ENCODE measurements at places on chromosomes 2 and 18.
A peak's percentile ranks its signal among the peaks of the same experiment; 100 is the strongest.

DNA sequence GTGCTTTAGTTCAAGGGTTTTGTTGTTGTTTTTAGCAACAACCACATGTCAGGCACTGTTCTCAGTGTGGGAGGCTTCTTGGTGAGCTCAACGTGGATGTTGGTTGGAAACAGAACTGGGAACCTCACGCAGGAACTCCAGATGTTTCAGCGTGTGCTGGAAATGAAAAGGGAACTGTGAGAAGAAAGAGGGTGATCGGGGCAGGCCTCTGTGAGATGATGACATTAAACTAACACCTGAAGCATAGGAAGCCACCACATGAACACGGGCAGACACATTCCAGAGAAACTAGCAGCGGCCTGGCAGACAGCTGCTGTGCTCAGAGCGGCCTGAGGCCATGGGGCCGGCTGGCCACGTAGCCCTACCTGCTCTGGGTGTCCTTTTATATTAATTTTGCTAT, 66.4 kb downstream of the COA5 start:
- DNase-seq: no peak

DNA sequence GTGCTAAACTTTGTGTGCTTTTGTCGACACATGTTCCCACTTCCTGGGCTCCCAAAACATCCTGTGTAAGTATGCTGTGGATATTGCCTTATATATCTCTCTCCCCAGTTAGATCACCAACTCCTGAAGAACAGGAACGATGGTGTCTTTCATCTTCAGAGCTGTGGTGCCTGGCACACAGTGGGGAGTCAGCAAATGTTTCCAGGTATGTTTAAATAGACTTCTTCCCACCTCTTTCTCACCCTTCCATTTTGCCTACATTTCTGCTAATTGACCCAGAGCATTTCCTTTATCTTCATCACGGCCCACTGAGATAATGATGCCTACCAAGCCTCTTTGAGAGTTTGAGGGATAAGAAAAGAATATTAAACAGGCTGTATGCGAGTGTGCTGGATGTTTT, 60.7 kb downstream of the RND3 start:
- DNase-seq: no peak

DNA sequence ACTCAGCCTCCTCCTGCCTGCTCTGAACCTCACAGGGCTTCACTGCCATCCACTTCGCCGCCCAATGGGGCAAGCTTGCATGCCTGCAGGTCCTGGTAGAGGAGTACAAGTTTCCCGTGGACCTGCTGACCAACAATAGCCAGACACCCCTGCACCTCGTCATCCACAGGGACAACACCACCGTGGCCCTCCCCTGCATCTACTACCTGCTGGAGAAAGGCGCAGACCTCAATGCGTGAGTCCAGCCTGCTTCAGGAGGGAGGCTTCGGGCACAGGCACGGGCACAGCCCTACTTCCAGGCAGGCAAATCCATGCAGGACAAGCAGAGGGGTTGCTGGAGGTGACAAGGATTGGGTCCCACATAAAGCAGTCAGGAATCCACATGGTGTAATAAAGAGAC, 1.2 kb downstream of the ANKRD53 start:
- no peak for DNase-seq

DNA sequence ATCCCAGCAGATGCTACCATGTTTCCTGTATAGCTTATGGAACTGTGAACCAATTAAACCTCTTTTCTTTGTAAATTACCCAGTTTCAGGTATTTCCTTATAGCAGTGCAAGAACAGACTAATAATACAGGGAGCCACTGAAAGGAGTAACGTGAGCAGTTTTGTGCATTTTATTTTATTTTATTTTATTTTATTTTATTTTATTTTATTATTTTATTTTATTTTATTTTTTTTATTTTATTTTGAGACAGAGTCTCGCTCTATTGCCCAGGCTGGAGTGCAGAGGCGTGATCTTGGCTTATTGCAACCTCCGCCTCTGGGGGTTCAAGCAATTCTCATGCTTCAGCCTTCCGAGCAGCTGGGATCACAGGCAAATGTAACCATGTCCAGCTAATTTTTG, 156.3 kb upstream of the MSH6 start:
- DNase-seq: no peak

GRCh38 chr2:126482582-126483464, 173.1 kb upstream of the GYPC start:
- DNase-seq: no peak

GRCh38 chr18:36179562-36180355, 7.5 kb upstream of the MOCOS start:
- peak; percentile 90 for DNase-seq

GRCh38 chr18:68666381-68666780, 48.5 kb downstream of the TMX3 start:
- no peak for DNase-seq

- DNase-seq: no peak
Observed at GRCh38 chr2:52570716-52571115, 1196.9 kb upstream of the CHAC2 start.

GRCh38 chr2:236720974-236721540, 151.4 kb downstream of the ACKR3 start:
- DNase-seq: no peak

DNA sequence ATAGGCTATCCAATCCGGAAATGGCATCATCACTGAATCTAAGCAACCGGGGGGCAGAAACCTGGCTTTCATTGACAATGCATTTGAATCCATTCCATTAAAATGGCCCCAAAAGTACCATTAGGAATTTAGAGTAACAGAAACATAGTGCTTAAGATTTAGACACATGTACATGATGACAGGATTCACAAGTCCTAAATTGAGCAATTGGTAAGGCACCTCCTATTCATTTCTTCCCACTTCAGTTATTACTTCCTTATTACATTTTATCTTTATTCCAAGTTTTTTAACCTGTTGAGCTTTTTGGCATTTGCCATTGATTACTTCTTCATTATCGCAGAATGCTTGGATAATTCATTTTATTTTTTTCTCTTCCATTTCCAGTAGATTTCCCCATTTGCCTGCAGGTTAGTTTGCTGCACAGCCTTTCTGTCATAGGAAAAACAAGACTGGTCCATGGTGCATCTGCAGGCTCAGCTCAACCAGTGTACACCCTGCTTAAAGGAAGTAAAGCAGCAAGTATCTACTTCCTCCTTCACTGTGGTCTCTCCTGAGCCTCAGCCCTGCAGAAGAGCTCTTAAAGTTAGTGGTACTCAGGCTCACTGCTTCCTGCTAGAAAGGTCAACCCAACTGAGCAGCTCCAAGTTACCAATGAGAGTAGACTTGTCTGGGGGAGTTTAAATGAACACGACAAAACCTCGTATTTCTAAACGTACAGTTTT, 89.2 kb downstream of the DOCK10 start:
- no peak for DNase-seq

DNA sequence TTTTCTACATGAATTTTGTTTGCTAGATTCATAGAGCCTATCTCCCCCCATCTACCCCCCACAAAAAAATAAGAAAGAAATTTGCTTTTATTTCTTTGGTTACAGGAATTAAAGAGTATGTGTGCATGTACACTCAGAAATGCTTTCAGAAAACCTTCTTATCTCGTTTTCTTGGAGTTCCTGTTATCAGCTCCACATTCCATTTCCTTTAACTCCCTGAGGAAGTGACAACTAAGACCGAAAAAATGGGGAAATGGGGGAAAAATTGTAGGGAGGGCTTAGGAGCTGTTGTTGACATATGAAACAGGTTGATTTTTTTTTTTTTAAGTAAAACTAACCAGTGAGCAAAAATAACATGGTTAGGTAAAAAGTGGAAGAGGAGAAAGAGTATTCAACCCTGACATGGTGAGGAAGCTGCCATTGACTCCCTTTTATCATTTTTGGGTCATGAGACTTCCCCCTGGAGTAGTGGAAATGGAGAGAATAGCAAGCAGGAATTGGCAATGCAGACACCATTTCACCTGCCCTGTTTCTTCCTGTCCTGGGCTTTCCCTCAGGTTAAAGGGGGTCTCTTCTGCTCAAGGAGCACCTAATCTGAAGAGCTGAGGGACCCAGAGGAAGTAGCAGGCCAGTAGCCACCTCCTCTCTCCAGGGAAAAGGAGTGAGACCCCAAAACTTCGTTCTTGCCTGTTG, 93.5 kb downstream of the OSBPL6 start:
- no peak for DNase-seq

GRCh38 chr2:121483021-121483420, 47.7 kb upstream of the RNU4ATAC start:
- DNase-seq: peak; percentile 33

- no peak for DNase-seq
Observed at GRCh38 chr18:47981320-47981719, 50.9 kb upstream of the SMAD2 start.

- DNase-seq: no peak
Observed at GRCh38 chr2:127165539-127165935, 54.6 kb downstream of the CYP27C1 start.
